ENCODE measurements at places on chromosomes 4 and X. TPM values are rescaled to one million over a fixed set of nuclear protein-coding genes. Genes with fewer than 3 reads are reported as not detected.

The MSMO1 gene
- 257 TPM for total RNA-seq

The SPANXN4 gene
- not detected for total RNA-seq

The BEX5 gene
- total RNA-seq: not detected

The CDS1 gene
- 0.28 TPM for total RNA-seq

The CSAG2 gene
- not detected for total RNA-seq

The SPANXD gene
- not detected for total RNA-seq

The CFAP99 gene
- total RNA-seq: 0.18 TPM

The GPR78 gene
- total RNA-seq: 3.0 TPM

The BCAP31 gene
- 217 TPM for total RNA-seq

The AMBN gene
- not detected for total RNA-seq

The EDNRA gene
- total RNA-seq: 8.0 TPM

The TRAM1L1 gene
- total RNA-seq: 0.43 TPM

The KLB gene
- total RNA-seq: not detected

The SLC6A14 gene
- under 0.01 TPM for total RNA-seq
